ENCODE measurements at places on chromosomes 5 and 9.

DNA sequence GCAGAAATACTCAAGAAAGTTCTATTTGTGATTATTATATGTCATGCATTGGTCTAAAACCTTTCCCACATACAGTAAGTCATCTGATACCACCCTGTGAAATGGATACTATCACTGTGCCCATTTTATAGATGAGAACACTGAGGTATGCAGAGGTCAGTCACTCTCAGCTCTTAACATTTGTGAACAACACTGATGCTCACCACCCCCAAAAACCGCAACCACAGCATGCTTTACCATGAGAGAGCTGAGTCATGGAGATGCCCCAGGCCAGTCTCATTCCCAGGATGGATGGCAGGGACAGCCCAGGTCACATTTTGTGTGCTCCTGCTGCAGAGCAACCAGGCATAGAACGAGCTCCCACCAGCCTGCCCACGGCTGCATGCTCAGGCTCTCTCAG lies 53.5 kb upstream of the IRX1 start:
- no peak for DNase-seq

DNA sequence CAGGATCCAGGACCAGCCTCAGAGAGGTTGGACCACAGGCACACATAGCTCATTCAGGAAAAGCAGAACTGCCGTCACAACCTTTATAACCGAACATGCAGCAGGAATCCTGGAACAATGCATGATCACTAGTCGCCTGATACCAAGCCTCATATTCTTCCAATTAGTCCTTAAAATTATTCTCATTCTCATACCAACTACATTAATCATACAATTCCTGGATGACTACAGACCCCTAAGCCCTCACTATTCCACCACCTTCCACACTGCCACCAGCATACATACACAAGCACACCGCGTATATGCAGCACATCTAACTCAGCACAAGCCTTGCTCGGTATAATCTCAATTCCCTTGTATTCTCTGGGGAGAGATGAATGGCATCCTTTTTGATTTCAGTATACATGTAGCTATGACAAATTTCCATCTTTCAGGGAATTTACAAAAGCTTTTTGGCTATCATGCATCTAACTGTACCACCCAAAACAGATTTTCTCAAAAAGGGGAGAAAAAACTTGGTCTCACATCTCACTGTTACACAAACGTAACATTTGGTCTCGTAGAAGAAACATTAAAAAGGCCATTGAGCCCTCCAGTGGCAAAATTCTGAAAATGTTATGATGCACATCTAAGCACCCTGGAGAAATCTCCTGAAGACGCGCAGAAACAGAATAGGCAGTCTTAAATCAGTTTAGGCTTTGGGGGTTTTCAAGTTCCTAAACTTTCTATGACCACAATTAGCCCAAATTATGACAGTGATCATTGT lies 46.2 kb downstream of the MCTP1 start:
- no peak for DNase-seq

GRCh38 chr5:154200221-154200620 lies 9.7 kb downstream of the GALNT10 start:
- no peak for DNase-seq

- no peak for DNase-seq
Observed at GRCh38 chr5:166845044-166845443, 1446.4 kb upstream of the WWC1 start.

GRCh38 chr5:162444129-162444762 lies 376.7 kb downstream of the GABRG2 start:
- no peak for DNase-seq

DNA sequence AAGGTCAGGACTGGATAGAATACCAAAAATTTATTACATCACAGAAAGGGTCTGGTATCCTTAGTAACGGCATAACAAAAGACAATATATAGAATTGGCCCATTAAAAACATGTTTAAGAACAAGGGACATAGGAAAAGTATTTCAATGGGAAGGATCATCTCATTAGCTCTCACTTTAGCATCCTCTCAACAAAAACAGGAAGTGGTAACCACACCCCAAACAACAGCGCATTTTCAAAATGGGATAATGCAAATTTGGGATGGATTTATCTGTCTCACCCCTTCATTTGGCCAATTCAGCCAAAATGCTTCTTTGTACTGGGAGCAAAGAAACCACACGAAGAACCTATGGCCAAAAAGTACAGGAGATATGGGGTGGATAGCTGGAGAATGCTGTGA lies 9.8 kb upstream of the UGT3A1 start:
- no peak for DNase-seq

GRCh38 chr5:68533051-68533450 lies 317.5 kb downstream of the PIK3R1 start:
- no peak for DNase-seq

GRCh38 chr5:68593211-68593671 lies 377.7 kb downstream of the PIK3R1 start:
- DNase-seq: no peak

DNA sequence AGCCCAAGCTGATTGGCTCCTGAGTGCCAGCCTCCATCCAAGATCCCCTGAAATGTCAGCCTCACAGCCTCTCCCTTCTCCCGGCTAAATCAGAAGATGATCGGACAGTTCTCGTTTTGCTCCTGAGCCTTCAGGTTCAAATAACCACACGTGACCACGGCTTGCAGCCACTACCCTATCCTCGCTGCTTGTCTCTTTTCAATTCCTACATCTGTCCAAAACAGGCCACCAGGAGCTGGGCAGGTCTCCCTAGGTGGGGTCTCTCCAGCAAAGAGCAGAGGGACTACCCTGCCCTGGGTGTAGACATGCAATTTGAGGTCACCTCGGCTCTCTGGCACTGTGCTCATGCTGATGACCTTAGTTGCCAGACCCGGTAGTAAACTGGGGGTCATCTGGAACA lies 224.0 kb upstream of the TBC1D2 start:
- no peak for DNase-seq

DNA sequence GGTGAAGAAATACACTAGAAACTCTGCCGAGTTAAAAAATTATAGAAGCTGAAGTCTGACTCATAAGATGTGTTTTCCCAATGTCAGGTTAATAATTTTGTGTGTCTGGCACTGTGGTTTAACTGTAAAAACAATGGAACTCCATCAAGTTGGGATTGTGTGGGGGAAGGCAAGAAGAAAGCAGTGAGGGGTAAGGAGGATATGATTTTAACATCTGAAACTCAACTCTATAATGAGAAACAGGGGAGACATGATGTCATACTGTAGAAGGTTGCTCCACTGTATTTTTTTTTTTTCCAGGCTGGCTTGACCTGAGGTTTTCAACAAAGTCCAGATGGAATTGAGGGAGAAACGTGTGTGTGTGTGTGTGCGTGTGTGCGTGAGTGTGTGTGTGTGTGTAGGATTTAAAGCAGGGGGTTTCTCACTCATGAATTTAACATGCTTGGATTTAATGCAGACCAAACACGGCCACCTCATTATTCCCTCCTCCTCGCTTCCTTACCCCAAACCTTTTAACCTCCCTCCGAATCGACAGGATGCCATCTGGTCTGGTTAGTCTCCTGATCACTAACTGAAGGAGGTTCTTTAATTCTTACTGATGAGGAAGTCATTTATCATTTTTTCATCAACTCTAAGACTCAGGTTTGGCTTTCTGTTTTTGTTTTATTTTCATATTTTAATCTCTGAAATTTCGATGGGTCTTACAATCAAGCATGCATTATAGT lies 140.2 kb upstream of the LPAR1 start:
- DNase-seq: no peak

DNA sequence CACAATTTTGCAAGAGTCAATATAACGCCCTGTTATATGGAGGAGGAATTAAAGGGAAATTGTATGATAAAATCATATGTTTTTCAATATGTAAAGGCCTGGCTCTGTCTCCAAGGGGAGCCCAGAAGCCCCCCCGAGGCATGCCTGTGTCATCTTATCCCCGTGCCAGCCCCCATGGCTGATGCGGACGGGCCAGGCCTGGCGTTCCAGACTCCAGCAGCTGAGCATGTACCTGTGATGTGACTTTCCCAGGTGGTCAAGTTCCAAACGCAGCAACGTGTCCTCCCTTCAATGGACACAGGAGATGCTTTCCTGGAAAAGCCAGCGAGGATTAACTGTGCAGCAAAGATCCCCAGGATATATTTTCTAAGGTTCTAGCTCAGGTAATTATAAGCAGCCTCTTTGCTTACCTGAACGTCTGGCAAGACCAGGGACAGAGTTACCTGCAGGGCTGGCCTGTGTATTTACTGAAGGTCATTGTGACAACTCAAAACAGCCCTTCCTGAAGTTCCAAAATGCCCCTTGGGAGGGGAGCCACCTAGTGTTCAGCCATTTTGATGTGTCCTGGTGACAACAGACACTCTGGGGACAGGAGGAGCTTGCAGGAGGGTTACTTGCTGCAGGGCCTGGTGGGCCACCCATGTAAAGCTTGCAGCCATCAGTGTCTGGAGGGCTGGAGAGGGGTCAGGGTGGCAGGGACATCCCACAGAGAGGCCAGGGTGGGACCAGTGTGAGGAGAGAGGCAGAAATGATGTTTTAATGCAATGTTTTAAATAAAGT lies 53.3 kb upstream of the RNU6ATAC start:
- DNase-seq: no peak

DNA sequence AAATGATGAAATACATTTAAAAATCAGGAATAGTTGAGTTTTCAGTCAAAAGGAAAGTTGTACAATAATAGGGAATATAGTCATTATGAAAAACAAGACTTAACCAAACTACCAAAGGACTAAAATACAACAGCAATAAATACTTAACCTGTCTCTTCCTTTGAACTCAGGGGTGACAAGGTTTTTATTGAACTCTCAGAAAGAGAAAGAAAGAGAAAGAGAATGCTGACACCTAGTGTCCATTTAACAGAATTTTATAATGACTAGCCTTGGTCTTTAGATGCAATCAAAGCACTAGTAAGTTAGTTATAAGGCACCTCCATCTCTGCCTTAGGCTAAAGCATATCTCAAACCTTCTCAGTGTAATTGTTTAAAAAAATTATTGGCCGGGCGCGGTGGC lies 47.5 kb downstream of the UIMC1 start:
- DNase-seq: no peak

DNA sequence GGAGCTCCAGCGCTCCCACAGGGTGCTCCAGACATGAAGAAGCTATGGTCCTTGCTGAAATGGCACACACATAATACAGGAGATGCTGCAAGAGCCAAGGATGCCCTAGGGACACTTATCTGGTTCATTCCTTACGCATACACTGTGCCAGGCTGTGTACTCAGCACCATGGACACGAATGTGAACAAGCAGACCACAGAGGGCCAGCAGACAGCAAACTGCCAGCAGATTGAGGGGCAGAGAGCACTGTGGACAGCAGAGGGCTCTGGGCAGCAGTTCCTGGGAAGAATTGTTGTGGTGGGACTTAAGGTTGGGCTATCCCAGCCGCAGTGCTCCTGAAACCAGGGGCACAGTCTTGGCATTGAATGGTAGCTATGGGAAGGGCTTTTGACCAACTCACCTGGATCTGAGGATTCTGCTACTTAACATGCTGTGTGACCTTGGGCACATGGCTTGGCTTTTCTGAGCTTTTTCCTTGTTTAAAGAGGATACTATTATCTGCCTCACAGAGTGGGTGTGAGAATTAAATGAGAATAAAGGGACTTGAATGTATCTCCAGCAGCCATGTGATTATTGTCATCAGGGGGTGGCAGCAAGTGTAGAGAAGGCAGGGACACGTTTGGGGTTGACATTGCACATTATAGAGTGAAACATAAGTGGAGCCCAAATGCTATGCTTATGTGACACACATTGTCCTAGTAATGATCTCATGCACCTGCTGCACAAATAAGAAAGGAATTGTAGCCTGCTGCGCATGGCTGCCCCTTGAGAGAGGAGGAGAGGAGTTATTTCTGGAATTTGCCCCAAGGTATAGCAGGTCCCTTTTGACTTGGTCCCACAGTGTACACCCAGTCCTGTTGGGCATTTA lies 30.1 kb downstream of the PPARGC1B start:
- DNase-seq: no peak

- no peak for DNase-seq
Observed at GRCh38 chr9:98860871-98861293, 53.4 kb downstream of the GALNT12 start.

GRCh38 chr5:74653991-74654390 lies 13.5 kb upstream of the ENC1 start:
- no peak for DNase-seq

- no peak for DNase-seq
Observed at GRCh38 chr9:133344071-133344470, 3.9 kb downstream of the MED22 start.

DNA sequence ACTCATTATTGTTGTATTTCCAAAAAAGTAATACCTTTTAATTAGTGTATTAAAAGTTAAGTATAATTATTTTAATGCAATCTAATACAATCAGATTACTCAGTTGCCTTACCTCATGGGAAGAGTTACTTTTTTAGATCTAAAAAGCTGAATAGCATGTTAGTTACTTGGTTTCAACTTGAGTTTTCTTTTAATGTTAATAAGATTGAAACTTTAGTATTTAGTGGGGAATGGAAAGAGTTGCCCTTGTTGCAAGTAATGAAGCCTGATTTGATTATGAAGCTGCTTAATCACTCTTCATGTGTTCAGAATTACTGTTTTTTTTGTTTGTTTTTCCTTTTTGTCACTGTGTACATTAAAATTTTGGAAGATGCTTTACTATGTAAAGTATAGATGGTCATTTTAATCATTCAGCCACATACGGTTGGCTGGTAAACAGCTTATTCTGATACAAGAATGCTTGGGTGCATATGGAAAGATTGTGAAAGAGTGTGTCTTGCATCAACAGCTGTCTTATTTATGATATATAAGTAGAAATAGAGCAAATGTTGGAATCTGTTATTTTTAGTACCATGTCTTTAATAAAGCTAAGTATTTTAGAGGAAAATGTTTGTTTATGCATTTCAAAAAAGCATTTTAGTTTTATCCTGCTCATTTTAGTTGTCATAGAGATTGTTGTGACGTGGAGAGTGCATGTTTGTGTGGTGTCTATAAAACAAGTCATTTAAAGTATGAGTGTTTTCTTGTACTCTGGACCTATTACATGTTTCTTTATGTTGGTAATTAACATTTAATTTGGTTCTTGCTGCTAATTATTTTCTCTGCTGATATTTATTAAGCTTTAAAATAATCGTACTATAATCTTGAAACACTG lies 36.4 kb downstream of the SREK1 start:
- DNase-seq: no peak
